Epithelial cell of prostate (primary cell): ENCODE measurements at places on chromosomes 6 and 20.

DNA sequence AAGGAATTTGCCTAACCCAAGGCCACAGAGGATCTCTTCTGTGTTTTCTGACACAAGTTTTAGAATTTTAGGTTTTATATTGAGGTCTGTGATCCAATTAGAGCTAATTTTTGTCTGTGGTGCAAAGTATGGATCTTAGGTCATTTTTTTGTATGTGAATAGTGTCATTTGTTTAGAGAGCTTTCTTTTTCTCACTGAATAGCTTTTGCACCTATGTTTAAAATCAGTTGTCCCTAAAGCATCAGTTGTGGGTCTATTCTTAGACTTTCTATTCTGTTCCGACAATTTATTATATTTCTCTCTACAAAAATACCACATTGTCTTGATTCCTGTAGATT is 341 bp upstream of the MCM9 start:
- DNase-seq: no peak

GRCh38 chr20:64271636-64272035 is 16.1 kb downstream of the PCMTD2 start:
- no peak for DNase-seq

- DNase-seq: no peak
Observed at GRCh38 chr20:12067686-12068085, 150.0 kb downstream of the BTBD3 start.

- DNase-seq: no peak
Observed at GRCh38 chr6:30738532-30738931, 4.0 kb downstream of the FLOT1 start.

- no peak for DNase-seq
Observed at GRCh38 chr20:62019881-62020492, 45.7 kb downstream of the TAF4 start.

- DNase-seq: no peak
Observed at GRCh38 chr20:49631061-49631716, 63.3 kb upstream of the PTGIS start.

DNA sequence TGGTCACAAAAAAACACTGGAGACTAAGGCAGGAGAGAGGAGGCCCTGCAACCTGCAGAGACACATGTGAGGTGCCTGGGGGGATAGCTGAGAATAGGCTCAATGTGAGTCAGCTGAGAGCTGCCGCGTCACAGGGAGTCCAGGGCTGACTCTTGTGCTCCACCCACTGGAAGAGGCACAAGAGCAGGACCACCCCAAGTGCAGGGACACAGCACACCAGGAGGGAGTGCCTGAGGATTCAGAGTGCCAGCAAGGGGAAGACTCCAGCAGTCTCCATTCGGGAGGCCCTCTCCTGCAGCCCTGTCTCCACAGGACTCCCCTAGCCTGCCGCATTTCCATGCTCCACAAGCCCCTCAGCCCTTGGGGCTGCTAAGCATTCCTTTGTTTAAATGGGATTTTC is 105.5 kb downstream of the HUS1B start:
- peak; percentile 10 for DNase-seq

DNA sequence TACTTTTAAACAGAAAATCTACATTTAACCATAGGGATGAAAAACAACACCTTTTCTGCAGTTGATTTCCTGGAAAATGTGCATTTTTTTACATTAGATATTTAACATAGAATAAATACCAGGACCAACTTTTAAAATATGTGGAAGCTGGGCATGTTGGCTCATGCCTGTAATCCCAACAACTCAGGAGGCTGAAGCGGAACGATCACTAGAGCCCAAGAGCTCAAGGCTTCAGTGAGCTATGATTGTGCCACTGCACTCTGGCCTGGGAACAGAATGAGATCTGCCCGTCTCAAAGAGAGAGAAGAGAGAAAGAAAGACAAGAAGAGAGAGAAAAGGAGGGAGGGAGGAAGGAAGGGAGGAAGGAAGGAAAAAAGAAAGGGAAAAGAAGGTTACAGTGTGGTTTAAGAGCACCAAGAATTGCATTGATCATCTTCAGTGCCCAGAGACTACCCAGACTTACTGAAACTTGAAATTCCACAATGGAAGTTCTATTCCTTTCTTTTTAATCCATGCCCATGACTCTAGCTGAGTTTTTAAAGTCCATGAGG is 189.4 kb upstream of the ARID1B start:
- no peak for DNase-seq

DNA sequence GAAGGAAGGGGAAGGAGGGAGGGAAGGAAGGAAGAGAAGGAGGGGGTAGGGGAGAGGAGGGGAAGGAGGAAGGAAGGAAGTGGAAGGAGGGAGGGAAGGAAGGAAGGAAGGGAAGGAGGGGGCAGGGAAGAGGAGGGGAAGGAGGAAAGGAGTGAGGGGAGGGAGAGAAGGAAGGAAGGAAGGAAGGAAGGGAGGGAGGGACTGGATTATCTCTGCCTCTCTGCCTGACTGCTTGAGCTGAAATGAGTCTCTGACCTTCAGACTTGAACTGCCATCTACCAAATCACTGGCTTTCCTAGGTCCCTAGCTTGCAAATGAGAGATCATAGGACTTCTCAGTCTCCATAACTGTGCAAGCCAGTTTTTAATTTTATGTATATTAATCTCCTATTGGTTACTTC is 436.8 kb downstream of the PREX1 start:
- DNase-seq: no peak

DNA sequence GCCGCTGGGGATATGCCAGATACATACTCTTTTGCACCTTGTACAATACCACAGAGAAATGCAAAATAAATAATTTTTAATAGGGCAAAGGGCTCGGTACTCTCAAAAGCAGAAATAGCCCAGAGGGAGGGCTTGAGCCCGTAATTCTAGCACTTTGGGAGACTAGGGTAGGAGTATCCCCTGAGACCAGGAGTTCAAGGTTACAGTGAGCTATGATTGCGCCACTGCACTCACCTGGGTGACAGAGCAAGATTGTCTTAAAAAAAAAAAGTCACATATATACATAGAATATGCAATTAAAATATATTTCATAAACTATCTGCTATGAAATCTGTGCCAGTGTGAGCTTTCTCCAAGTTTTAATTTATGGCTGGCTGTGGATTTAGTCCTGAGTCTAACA is 818 bp upstream of the TRMT11 start:
- no peak for DNase-seq

DNA sequence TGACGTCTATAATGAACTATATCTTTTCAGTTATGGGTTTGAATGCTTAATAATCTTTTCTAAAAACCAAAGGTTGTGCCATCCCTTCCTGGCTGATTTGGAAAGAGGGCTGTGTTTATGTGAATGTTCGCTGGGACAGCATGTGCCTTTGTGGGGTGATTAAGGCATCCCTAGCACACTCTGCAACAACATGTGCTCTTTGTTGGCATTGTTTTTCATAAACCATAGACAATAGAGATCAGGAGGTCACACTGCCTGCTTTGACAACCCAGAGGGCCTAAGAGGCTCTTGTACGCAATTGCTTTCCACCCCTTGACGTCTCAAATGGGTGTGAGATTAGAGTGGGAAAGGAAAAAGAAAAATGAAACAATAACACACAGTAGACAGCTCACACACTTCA is 116.0 kb downstream of the LRRC1 start:
- no peak for DNase-seq

GRCh38 chr6:159176913-159177312 is 7.7 kb downstream of the FNDC1 start:
- no peak for DNase-seq

- no peak for DNase-seq
Observed at GRCh38 chr6:148836751-148837150, 89.9 kb downstream of the UST start.

- DNase-seq: no peak
Observed at GRCh38 chr6:52544602-52545405, 32.1 kb downstream of the TRAM2 start.

DNA sequence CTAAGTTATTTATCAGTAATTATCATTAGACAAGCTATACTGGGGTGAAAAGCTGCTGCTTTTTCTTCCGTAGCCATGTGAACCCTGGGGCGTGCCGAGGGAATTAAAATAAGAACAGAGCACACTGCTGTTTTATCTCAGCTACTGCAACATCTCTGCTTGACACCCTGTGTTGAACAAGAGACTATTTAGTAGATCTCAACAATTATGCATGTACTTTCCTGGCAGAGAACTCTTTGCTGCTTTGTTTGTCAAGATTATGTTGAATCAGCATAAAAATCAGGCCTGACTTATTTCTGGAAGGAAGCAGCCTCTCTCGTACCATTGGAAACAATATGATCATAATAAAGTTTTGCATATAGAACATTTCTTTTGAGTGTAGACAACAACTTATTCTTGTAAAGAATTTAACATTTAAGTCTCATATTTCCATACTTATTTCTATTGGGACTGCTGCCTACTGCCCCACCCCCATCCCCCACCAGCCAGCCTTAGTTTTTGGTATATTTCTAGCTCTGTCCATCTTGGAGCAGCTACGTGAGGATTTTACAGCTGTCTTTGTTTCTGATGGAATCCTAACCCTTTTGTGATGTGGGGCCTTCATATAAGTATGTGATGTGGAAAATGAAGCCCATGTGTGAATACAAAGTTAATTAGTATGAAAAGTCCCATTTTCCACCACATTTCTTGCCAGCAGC is 1011.4 kb downstream of the KIF16B start:
- no peak for DNase-seq

GRCh38 chr6:87212596-87212995 is 57.2 kb downstream of the ZNF292 start:
- no peak for DNase-seq

DNA sequence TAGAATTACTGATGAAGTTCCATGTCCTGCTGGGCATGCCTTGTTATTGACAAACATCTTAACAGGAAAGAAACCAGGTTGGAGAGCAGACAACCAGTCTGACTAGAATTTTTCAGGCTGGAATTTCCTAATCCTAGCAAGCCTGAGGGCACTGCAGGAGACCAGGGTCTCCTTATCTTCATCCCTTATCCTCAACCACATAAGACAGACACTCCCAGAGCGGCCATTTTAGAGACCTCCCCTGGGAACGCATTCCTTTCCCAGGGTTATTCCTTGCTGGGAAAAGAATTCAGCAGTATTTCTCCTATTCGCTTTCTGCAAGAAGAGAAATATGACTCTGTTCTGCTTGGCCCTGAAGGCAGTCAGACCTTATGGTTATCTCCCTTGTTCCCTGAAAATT is 803.7 kb downstream of the GRIK2 start:
- DNase-seq: no peak
